ENCODE measurements at places on chromosomes 3 and 15.
A peak's percentile ranks its signal among the peaks of the same experiment; 100 is the strongest.

DNA sequence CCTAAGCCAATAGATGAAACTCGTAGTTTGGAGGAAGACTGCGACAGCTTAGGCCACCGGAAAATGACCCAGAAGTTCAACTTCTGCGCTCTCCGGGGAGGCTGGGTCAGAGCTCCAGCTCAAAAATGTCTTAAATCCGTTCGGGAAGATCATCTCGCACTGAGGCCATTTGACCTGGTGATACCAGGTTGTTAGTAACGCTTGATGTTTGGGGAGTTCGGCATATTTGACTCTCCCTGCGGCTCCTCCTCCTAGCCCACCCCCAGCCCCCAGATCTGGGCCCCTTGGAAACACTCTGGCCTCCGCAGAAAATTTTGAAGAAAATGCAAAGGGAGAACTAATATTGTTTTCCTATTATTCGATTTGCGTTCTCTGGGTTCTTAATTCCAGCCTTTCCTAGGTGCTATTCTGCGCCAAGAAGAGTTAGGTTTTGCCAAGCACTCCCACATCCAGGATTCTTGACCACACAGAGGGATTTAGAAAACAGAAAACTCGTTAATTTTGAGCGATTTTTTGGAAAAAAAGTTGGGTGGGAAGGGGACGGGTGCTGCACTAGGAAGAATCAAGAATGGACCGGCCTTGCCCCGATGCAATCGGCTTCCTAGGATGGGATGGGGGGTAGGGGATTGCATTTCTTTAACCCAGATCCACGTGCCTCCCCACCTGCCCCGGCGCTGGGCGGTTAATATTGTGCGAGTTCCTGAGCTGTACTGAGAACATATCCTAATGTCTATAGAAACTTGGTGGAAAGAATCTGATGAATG, 50.0 kb downstream of the ZIC4 start:
- no peaks in the 10 kb centered on the region for H3K36me3 ChIP-seq
- DNase-seq: no peak
- no peaks in the 10 kb centered on the region for H3K4me1 ChIP-seq
- peaks cover 99% of the 10 kb centered on the region for H3K27me3 ChIP-seq

DNA sequence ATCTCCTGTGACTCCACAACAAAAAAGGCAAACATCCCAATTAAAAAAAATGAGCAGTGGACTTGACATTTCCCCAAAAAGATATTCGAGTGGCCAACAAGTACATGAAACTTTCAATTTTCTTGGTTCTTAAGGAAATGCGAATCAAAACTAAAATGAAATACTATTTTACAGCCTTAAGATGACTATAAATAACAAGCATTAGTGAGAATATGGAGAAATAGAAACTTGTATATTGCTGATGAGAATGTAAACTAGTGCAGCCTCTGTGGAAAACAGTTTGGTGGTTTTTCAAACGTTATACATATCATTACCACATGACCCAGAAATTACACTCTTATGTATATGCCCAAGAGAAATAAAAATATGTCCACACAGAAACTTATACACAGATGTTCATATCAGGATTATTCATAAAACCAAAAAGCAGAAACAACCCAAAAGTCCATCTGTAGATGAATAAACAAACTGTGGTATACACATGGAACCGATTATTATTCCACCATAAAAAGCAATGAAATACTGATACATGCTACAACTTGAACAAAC, 153.2 kb upstream of the GPR149 start:
- DNase-seq: no peak
- no peaks in the 10 kb centered on the region for H3K36me3 ChIP-seq
- H3K4me1 ChIP-seq: no peaks in the 10 kb centered on the region
- no peaks in the 10 kb centered on the region for H3K27me3 ChIP-seq

DNA sequence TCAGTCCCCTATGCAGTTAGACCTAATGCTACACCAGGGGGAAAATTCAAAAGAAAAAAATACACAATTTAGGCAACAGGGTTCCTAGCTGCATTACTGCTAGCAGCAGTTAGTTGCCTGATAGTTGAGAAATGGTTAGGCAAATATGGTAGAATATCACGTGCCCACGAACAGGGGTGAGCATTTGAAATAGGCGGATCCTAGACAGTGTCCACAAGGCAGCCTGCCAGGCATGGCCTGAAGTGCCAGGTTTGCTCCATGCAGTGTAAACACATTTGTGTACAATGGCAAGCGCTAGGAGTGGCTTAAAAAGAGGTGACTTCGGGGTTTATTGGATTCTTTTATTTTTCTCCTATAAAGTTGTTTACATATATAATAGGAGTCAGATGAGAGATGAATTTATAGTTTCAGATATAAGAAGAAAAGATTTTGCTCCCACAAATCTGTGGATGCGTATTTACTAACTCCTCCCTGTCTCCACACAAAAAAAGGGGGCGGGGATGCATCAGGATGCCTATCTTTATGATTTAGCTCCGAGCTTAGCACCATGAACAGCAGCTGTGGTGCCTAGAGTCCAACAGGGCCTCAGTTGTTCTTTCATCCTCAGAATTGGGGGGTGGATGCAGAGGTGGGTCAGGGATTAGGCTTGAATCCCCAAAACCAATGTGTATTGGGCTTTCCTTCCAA, 3.9 kb upstream of the TGM4 start:
- peaks cover 12% of the 10 kb centered on the region for H3K36me3 ChIP-seq
- no peak overlapping the region for H3K4me3 ChIP-seq
- H3K27ac ChIP-seq: no peak overlapping the region
- no peaks in the 10 kb centered on the region for H3K27me3 ChIP-seq
- H3K4me1 ChIP-seq: no peaks in the 10 kb centered on the region

GRCh38 chr15:99511531-99511865, 54.3 kb upstream of the MEF2A start:
- no peaks in the 10 kb centered on the region for H3K36me3 ChIP-seq
- H3K27ac ChIP-seq: no peak overlapping the region
- DNase-seq: no peak
- no peaks in the 10 kb centered on the region for H3K27me3 ChIP-seq
- no peak overlapping the region for H3K4me3 ChIP-seq

DNA sequence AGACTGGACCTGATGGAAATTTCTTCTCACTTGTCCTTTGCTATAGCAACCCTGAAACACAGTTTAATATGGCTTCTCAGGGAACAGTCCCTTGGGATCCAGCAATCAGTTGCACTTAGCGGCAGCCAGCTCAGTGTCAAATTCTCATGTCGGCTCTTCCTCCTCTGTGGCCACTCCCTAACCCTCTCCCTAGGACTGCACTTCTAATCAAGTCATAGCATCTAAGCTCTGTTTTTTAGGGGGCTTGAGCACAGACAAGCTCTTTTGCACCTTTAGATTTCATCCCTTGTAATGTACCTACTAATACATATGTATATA, 250.5 kb upstream of the TLE3 start:
- no peak for DNase-seq
- no peak overlapping the region for H3K4me3 ChIP-seq
- H3K27me3 ChIP-seq: no peaks in the 10 kb centered on the region
- no peak overlapping the region for H3K27ac ChIP-seq

GRCh38 chr3:49666592-49666991, 7.6 kb upstream of the APEH start:
- H3K27ac ChIP-seq: no peak overlapping the region
- peaks cover 12% of the 10 kb centered on the region for H3K4me1 ChIP-seq
- no peaks in the 10 kb centered on the region for H3K27me3 ChIP-seq
- no peak for DNase-seq
- H3K4me3 ChIP-seq: no peak overlapping the region
- no peaks in the 10 kb centered on the region for H3K36me3 ChIP-seq

DNA sequence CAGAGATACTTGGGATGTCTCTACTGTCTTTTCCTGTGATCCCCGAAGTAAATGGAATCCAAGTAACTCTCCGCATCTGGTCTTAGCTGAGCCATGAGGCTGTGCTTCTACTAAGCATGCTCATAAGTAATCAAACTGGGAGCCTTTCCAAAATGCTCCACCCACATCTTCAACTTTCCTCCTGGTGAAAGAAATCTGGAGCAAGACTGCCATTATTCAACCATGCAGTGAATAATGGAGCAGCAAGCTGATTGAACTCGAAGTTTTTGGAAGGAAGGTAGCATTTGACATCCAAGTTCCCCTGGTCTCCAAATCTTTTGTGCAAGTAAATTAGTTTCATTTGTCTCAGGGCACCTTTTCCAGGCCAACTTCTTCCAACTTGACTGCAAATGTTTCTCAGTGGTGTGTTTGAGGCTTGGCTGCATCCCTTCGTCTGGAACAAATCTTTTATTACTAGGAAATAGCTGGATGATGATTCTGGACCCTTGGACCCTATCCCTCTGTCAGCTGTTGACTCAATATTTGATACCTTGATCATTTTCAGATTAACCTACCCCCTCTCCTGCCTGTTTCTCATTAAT, 19.4 kb downstream of the GXYLT2 start:
- peaks cover 18% of the 10 kb centered on the region for H3K4me1 ChIP-seq
- peaks cover 5% of the 10 kb centered on the region for H3K36me3 ChIP-seq
- DNase-seq: peak; percentile 34
- no peaks in the 10 kb centered on the region for H3K27me3 ChIP-seq

DNA sequence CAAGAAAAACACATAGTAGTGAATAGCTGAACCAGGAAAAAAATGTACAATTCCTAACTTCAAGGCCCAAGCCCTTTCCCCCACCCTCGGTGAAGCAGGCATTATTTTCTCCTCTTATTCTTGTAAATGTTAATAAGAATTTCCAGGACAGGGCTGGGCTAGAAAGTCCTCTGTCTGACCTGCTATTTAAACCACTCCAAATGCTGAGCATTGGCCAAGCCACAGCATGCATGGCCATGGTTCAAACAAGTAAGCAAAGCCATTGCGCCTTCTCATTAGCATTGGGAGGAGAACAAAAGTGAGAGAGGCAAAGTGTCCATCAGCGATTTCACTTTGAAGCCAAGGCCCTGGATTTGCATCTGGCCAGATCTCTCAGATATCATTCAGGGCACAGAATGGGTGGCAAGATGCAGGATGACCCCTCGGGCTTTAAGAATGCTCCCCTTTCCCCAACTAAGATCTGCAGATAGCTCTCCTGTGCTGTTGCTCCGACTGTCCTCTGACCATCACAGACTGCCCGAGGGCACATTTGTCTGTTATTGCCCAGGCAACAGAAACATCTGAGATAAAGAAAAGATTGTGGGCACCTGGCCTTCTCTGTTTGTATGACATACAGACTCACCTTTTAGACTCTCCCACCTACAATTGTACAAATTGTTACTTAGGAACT, 46.3 kb downstream of the CEMIP start:
- H3K4me1 ChIP-seq: no peaks in the 10 kb centered on the region
- no peak overlapping the region for H3K27ac ChIP-seq
- H3K4me3 ChIP-seq: no peak overlapping the region
- H3K27me3 ChIP-seq: no peaks in the 10 kb centered on the region
- no peaks in the 10 kb centered on the region for H3K36me3 ChIP-seq
- DNase-seq: no peak

Data from MCF 10A (cell line).